ENCODE measurements at places on chromosomes 11 and 22. TPM values are rescaled to one million over a fixed set of nuclear protein-coding genes. Genes with fewer than 3 reads are reported as not detected.

The TSGA10IP gene
- total RNA-seq: not detected

The NXPE4 gene
- not detected for total RNA-seq

The FAM83F gene
- 0.20 TPM for total RNA-seq

The KCNJ5 gene
- 0.20 TPM for total RNA-seq

The KBTBD3 gene
- total RNA-seq: 10.4 TPM

The CABP7 gene
- 0.09 TPM for total RNA-seq

The SIRT3 gene
- 24.3 TPM for total RNA-seq

The LRRN4CL gene
- 0.23 TPM for total RNA-seq

DNA sequence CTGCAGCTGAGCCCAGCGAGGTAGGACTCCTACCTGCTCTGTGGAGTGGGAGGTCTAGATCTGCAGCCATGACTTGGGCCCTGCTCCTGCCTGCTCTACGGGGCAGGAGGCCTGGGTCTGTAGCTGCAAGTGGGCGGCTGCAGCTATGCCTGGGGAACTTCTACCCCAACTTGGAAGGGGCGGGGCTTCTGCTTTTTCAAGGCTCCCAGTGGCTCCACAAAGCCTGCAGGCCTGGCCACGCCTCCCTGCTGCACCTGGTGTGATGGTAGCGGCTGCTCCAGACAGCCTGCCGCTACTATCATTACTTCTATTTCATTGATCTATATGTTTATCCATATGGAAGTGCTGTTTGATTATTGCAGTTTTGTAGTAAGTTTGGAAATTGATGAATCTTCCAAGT is 121.2 kb downstream of the NELL1 start:
- H3K27ac ChIP-seq: no peak overlapping the region
- no peak for DNase-seq
- no peaks in the 10 kb centered on the region for H3K27me3 ChIP-seq
- no peaks in the 10 kb centered on the region for H3K4me1 ChIP-seq

DNA sequence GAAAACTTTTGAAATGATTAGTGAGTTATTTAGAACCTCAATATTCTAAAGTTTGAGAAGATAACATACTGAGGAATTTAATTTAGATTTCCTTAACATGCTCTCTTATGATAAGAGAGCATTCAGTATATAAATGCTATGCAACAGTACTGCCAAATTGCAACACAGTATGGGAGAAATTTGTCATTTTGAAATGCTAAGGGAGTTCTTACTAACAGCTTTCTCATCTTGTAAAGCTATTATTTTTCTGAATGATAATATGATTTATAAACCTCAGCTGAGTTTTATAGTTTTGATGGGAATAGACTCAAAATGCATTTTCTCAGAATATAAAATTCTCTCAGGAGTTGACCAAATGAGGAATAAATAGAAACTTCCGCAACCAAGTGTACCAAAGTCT is 108.4 kb downstream of the SPON1 start:
- peaks cover 26% of the 10 kb centered on the region for H3K4me1 ChIP-seq
- H3K4me3 ChIP-seq: no peak overlapping the region
- no peak for DNase-seq

GRCh38 chr11:63834535-63835157 is 4.3 kb upstream of the MARK2 start:
- no peaks in the 10 kb centered on the region for H3K27me3 ChIP-seq
- H3K27ac ChIP-seq: peak overlapping the region; percentile 2
- no peak for DNase-seq
- H3K4me1 ChIP-seq: peaks cover 35% of the 10 kb centered on the region

DNA sequence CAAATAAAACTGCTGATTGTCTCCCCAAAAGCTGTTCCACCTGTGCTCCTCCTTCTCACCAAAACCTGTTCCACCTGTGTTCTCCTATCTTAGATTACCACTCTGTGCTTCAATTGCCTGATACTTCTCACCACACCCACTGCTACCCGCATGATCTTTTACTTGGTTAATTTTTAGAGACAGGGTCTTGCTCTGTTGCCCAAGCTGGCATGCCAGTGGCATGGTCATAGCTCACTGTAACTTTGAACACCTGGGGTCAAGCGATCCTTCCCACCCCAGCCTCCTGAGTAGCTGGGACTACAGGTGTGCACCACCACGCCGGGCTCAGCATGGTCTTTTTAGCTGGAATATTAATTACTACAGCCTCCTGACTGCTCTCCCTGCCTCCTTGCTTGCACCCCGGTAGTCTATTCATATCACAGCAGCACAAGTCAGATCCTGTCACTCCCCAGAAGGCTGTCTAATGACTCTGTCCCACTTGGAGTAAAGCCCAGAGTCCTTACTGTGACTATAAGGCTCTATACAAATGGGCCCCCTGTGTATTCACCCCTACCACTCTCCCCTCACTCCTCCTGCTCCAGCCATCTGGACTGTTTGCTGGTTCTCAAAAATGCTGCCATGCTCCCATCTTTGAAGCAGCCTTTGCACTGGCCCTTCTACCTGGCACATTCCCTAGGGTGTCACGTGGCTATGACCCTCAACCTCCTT is 3.5 kb downstream of the C11orf91 start:
- peak overlapping the region; percentile 5 for H3K27ac ChIP-seq
- no peaks in the 10 kb centered on the region for H3K36me3 ChIP-seq
- DNase-seq: no peak
- H3K4me3 ChIP-seq: no peak overlapping the region

GRCh38 chr11:107259811-107260221 is 197.8 kb downstream of the CWF19L2 start:
- DNase-seq: no peak
- no peaks in the 10 kb centered on the region for H3K4me1 ChIP-seq
- no peak overlapping the region for H3K27ac ChIP-seq
- H3K27me3 ChIP-seq: peaks cover 6% of the 10 kb centered on the region
- H3K36me3 ChIP-seq: no peaks in the 10 kb centered on the region

- DNase-seq: no peak
- H3K4me3 ChIP-seq: no peak overlapping the region
- H3K36me3 ChIP-seq: peaks cover 12% of the 10 kb centered on the region
- H3K27ac ChIP-seq: no peak overlapping the region
These were observed 129.0 kb downstream of the TBC1D22A start for GRCh38 chr22:46891382-46891951.

DNA sequence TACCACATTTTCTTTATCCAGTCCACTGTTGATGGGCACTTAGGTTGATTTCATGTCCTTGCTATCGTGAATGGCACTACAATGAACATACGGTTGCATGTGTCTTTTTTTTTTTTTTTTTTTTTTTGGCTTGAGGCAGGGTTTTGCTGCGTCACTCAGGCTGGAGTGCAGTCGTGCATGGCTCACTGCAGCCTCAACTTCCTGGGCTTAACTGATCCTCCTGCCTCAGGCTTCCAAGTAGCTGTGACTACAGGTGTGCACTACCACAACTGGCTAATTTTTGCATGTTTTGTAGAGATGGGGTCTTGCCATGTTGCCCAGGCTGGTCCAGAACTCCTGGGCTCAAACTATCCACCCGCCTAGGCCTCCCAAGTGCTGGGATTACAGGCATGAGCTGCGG is 1.5 kb upstream of the CCDC90B start:
- peaks cover 22% of the 10 kb centered on the region for H3K4me1 ChIP-seq
- peaks cover 4% of the 10 kb centered on the region for H3K36me3 ChIP-seq
- H3K4me3 ChIP-seq: no peak overlapping the region
- no peak overlapping the region for H3K27ac ChIP-seq

DNA sequence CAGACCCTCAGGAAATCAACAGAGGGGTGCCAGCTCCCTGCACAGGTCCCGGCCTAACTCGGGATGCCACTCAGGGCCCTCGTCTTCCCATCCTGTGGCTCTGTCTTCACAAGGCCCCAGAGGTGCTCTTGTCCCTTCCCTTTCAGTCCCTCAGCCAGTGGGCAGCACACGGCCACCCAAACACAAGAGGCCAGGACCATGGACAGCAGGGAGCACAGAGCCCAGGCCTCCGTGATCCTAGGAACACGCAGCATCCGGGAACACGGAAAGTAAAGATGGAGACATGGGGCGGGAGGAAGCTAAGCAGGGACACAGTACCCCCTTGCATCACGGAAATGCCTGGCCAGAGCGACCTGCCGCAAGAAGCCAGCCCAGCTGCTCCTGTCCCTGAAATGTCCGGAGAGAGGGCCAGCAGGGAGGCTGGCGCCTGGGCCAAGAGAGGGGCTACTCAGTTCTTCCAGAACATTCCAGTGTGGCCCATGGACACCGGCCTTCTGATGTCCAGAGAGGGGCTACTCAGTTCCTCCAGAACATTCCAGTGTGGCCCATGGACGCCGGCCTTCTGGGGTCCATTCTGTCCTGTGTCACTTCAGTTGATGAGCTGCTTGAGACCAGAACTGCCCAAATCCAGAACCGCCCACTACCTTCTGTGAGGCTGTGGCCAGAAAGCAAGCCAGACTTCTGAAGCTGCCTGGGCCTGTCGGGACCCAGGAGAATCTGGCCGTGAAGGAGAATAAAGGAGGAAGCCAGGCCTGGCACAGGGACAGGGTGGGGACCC is 274.0 kb downstream of the BRD1 start:
- no peaks in the 10 kb centered on the region for H3K27me3 ChIP-seq
- H3K27ac ChIP-seq: no peak overlapping the region
- H3K36me3 ChIP-seq: peaks cover 5% of the 10 kb centered on the region
- no peaks in the 10 kb centered on the region for H3K4me1 ChIP-seq
- H3K4me3 ChIP-seq: no peak overlapping the region

GRCh38 chr11:132943706-132944568 is 588.4 kb downstream of the OPCML start:
- no peaks in the 10 kb centered on the region for H3K4me1 ChIP-seq
- DNase-seq: no peak
- no peak overlapping the region for H3K4me3 ChIP-seq
- peaks cover 45% of the 10 kb centered on the region for H3K27me3 ChIP-seq
- no peak overlapping the region for H3K27ac ChIP-seq
- no peaks in the 10 kb centered on the region for H3K36me3 ChIP-seq

DNA sequence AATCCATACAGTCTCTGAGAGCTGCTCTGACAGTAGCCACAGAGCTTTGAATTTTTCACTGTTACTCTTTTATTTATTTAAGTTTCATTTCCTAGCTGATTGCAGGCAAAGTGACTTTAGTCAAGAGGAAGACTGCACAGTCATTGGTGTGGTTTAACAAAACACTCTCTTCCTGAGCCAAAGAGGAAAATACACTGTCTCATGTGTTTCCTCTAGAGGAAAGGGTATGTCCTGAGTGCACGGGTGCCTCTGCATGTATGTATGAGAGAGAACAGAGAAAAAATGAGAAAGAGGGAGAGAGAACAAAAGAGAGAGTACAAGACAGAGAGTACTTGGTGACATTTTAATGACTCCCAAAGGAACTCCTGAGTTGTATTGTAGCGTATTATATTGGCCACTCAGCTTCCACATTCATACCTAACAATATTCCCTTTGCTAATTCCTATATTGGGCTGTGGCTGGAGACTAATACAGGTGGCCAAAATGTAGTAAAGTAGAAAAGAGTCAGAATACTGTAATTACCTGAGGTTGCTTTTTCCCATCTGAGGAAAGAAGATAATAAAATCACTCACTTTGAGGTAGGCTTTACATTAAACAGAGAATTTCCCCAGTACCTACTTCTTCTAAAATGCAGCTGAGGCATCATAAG is at the start of gene OR4D9:
TSS of gene OR4D9 (plus strand) at position 599 of the 649 bp plus-strand sequence. CDS start 3,374 bp downstream, outside the sequence.
- peak within 1 kb of the TSS; percentile 79 for H3K27ac ChIP-seq
- H3K4me3 ChIP-seq: peak within 1 kb of the TSS; percentile 24
- H3K27me3 ChIP-seq: peaks cover 2% of the 10 kb centered on the region
- H3K4me1 ChIP-seq: peaks cover 27% of the 10 kb centered on the region
- DNase-seq: no peak

- H3K27ac ChIP-seq: peak overlapping the region; percentile 57
- H3K27me3 ChIP-seq: no peaks in the 10 kb centered on the region
- DNase-seq: no peak
- peaks cover 21% of the 10 kb centered on the region for H3K36me3 ChIP-seq
These were observed 21.5 kb downstream of the PICALM start for GRCh38 chr11:86047275-86047991.

DNA sequence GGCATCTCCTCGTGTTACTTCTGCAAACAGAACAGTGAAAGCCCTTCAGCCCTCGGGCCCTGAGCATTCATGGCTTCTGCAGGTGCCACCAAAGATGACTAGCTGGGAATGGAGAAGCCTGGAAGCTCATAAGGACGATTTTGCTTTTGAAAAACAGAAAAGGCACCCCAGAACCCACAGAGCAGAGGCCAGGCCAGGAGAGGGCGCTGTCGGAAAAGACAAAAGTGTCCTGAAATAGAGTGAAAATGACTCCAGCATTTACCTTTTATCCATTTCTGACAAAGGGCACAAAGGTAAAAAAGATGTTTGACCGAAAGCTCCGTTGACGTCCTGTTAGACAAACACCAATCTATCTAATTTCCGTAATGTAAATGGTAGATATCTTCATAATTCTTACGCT is 37.6 kb downstream of the ZNF195 start:
- no peaks in the 10 kb centered on the region for H3K36me3 ChIP-seq
- H3K27ac ChIP-seq: no peak overlapping the region
- H3K4me1 ChIP-seq: no peaks in the 10 kb centered on the region
- H3K27me3 ChIP-seq: peaks cover 21% of the 10 kb centered on the region
- no peak overlapping the region for H3K4me3 ChIP-seq

GRCh38 chr11:58075781-58076180 is 45.0 kb downstream of the OR6Q1 start:
- no peaks in the 10 kb centered on the region for H3K36me3 ChIP-seq
- H3K4me1 ChIP-seq: no peaks in the 10 kb centered on the region
- DNase-seq: no peak
- H3K27ac ChIP-seq: no peak overlapping the region

Measured in activated naive CD8-positive, alpha-beta T cell treated with anti-CD3 and anti-CD28 coated beads, Interleukin-2, amount 10 ng/mL, durations not matched to agents 7 days and 5 days (primary cell).